Stimulated activated CD4-positive, alpha-beta T cell treated with anti-CD3 and anti-CD28 coated beads, Interleukin-4, amount 100 ng/mL, for 24 hours (primary cell): ENCODE measurements at places on chromosomes 6 and 20.

DNA sequence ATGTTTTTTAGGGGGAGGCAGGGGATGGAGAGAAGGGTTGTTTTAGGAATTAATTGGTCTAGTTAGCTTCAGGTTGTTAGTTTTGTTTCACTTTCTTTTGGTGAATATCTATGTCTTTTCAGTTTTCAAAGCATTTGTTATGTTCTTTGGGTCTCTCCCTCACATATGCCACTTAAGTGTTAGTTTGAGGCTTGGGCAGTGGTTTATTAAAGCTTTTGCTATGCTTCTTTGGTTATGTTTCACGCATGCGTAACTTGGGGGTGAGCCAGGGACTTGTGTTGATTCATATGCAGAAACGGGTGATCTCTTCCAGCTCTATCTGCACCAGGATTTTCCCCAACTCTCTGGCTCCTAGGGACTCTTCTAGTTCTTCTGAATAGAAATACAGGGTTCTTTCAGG is 11.4 kb upstream of the MMS22L start:
- no peak for DNase-seq

- no peak for DNase-seq
Observed at GRCh38 chr6:53514677-53515076, 30.2 kb downstream of the GCLC start.

GRCh38 chr6:149941583-149942460 is at the start of gene ULBP2:
ULBP2 (plus strand) TSS chr6:149942014; CDS start chr6:149942073, 59 bp downstream.
- DNase-seq, result peak; percentile 85

- DNase-seq, result no peak
Observed at GRCh38 chr20:49344975-49345374, 67.1 kb upstream of the ZNFX1 start.

GRCh38 chr6:137173501-137173900 is at the start of gene IL22RA2:
IL22RA2 (minus strand) TSS chr6:137173644; CDS start chr6:137161749, 11,895 bp downstream.
- no peak for DNase-seq
